LoVo (cell line): ENCODE measurements at places on chromosomes 6 and 20.

DNA sequence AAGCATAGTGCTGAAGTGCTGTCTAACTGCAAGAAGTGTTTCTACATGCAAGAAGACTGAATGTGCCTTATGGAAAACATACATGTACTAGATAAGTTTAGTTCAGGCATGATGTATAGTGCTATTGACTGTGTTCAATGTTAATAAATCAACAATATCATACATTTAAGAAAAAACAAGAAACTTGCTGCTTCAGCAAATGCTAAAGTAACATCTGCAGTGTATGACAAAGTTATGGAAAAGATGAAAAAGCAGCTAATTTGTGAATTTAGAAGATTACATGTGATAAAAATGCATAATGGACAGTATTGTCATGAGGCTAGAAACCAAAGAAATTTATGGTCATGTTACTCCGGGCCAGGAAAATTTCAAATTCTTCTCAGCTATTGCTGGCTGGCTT, 174.9 kb upstream of the SPTLC3 start:
- no peak for DNase-seq

DNA sequence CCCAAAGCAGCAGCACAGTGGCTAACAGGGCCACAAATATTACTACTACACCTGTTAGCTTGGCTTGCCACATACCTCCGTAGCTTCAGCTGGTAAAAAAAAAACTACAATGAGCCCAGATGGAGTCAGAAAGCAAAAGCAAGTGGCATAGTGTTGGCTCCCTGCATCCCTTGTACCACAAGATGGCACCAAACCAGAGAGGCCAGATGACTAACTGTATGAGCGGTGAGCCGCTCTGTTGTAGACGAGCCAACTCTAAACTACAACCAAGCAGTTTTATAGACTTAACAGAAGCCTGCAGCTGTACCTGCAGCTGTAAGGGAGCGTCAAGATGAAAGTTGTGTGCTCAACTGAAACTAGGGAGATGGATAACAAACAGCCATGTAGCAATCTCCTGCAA, 84.5 kb upstream of the MCHR2 start:
- DNase-seq = peak; percentile 36

DNA sequence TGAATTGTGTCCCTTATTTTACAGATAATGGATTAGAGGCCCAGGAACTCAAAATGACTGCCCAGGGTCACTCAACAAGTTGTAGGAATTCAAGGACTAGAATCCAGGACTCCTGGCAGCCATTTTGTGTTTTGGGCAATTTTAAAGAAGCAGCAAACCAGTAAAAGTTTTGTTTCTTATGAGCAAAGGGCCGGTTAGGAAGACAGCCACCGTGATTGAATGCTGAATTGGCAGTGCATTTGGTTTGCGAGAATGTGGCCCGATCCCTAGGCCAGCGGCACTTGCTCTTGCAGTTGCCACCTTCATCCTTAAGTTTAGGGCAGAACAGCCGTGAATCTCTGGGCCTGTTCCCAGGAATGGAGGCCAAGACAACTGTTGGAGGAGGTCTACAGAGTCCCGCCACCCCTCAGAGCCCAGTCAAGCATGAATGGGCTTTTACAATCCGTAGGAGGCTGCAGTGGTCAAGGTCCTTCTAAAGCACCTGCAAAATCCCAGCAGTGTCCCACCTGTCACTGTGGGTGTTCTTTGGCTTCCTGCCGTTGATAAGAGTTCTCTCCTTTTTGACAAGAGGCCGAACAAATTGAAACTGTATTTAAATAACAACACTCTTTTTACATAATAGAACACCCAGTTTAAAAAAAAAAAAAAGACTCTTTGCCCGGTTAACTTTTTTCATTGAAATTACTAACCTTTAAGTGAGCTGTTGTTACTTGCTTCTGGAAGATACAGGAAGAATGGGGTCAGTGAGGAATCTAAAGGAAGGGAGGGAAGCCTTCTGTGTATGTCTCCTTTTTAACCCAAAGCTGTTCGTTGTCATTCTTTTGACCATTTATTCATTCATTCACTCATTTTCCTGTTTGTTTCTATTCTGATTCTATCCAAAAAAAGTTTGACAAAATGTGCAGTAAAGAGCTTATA, 68.7 kb downstream of the PHACTR2 start:
- DNase-seq = no peak

- peak; percentile 39 for DNase-seq
Observed at GRCh38 chr6:100203400-100203799, 209.4 kb upstream of the MCHR2 start.

GRCh38 chr6:42571611-42572342, 7.9 kb downstream of the UBR2 start:
- DNase-seq = no peak

GRCh38 chr20:24959591-24960301, 10.7 kb downstream of the CST7 start:
- DNase-seq = no peak

GRCh38 chr20:39246436-39246835, 284.3 kb downstream of the DHX35 start:
- DNase-seq = no peak

- no peak for DNase-seq
Observed at GRCh38 chr6:27370391-27370790, 18.2 kb upstream of the ZNF391 start.

DNA sequence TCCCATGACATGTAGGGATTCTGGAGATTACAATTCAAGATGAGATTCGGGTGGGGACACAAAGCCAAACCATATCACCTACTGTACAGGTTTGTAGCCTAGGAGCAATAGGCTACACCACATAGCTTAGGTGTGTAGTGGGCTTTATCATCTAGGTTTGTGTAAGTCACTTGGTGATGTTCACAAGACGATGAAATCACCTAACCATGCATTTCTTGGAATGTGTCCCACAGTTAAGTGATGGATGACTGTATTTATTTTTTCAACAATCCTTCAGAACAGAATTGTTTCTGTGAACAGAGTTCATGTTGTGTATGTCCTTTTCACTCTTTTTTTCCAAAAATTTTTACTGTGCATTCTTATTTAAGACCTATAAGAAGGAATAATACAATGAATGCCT, 76.1 kb downstream of the DTD1 start:
- DNase-seq = no peak

DNA sequence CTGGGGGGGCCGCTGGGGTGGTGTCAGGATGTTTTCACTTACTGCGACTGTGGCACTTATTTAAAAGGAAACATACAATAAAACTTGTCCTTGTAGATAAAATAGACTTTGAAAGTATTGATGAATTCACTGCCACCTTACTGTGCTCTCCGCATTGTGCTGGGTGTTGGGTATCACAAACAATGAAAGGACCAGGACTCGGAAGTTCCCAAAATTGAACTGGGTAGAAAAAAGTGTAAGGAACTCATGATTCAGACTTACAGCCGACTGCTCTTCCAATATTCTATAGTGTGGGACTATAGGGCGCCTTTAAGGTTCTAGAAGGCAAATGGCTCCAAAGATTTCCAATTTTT, 32.1 kb upstream of the ID4 start:
- DNase-seq = no peak

DNA sequence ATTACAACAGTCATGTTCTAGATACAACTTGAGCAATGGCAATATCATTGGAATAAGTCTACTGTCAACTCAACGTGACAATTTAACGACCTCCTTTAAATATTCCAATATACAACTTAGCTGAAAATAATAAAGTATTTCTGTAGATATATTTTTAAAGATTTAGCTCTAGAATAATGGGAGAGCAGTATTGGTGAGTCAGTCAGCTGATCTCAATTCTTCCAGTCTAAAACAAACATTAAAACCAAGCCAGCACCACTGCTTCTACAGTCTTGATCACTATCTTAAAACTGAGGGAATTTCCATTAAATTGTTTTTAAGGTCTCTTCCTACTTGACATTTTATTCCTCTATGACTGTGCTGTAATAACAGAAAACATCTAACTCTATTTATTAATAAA, 38.2 kb downstream of the NOL7 start:
- no peak for DNase-seq

DNA sequence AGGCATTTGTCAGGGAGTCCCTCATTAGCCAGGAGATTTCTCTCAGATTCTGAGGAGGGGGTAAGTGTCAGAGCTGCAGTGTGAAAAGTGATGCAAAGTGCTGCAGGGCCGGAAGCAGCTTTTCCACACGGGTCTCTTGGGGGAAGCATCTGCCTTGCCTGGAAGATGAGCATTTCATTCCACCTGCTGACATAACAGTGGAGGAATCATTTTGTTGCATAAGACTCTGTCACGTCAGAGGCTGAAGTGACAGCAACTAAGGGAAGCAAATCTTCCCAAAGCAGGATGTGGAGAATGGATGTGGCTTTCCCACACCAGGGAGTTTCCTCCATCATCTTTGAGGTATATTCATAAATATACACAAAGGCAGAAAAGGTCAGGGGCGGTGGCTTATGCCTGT, 22.8 kb downstream of the DCBLD1 start:
- no peak for DNase-seq

DNA sequence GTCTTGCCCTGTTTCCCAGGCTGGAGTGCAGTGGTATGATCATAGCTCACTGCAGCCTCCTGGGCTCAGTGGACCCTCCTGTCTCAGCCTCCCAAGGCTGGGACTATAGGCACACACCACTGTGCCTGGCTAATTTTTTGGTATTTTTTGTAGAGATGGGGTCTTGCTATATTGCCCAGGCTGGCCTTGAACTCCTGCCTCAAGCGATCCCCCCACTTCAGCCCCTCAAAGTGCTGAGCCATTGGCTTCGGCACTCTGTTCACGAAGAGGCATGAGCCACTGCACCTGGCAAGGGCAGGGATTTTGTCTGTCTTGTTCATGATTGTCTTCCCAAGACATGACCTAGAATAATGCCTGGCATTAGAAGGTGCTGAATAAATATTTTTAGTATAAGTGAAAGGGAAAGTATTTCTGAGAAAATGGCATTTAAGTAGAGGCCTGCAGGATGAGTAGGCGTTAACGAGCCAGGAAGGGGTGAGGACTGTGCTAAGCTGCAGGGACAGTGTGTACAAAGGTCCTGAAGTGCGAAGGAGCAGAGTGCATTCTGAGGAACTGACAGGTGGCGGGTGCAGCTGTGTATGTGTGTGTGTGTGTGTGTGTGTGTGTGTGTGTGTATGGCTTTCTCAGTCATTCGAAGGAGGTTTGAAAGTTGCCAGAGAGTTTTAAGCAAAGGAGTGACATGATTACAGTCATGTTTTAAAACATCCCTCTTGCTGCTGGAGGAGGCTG, 43.0 kb downstream of the VEGFA start:
- peak; percentile 49 for DNase-seq
